ENCODE measurements at places on chromosomes 1 and 21.

DNA sequence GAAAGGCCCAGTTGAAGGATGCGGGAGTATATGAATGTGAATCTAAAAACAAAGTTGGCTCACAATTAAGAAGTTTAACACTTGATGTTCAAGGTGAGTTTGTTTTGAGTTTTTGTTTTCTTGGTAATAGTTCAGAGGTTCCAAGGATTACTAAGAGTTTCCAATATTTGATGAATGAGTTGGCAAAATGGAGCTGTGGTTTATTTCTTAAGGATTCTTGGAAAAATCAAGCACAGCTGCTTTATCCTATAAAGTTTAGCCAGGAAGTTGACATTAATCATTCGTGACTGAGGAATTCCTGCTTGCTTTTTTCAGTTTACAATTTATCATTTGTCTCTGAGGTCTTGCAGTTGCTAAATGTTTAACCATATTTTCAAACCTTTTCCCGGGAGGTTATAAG lies 15.1 kb downstream of the VCAM1 start:
- no peak for DNase-seq
- no peaks in the 10 kb centered on the region for H3K36me3 ChIP-seq
- H3K27ac ChIP-seq = no peak overlapping the region
- no peak overlapping the region for H3K4me3 ChIP-seq
- no peaks in the 10 kb centered on the region for H3K4me1 ChIP-seq
- H3K27me3 ChIP-seq = no peaks in the 10 kb centered on the region

GRCh38 chr1:183138301-183138700 lies 47.8 kb upstream of the LAMC2 start:
- peaks cover 29% of the 10 kb centered on the region for H3K36me3 ChIP-seq
- H3K27me3 ChIP-seq = no peaks in the 10 kb centered on the region
- no peak for DNase-seq
- no peaks in the 10 kb centered on the region for H3K4me1 ChIP-seq

DNA sequence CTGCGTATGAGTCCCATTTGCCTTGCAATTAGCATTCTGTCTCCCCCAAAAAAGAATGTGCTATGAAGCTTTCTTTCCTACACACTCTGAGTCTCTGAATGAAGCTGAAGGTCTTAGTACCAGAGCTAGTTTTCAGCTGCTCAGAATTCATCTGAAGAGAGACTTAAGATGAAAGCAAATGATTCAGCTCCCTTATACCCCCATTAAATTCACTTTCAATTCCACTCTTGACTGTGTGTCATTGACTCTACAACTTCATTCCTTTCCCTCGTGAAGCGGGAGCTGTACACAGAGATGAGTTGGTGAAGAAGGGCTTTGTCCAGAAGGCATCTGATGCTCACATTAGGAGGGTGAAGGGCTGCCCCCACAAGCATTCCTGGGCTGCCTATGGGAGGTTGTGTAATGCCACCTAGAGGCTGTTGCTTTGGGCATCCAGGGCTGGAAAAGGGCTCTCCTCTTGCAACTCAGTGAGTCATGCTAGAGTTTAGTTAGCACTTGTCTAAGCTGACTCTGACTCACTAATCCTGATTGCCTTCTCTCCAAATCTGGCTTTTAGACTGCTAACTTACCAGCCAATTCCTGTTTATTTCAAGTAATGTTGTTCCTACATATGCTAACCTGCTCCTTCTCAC lies 1.8 kb downstream of the SPRR1B start:
- no peak overlapping the region for H3K27ac ChIP-seq
- no peaks in the 10 kb centered on the region for H3K36me3 ChIP-seq
- DNase-seq = peak; percentile 56
- no peaks in the 10 kb centered on the region for H3K27me3 ChIP-seq
- H3K4me1 ChIP-seq = no peaks in the 10 kb centered on the region
- no peak overlapping the region for H3K4me3 ChIP-seq

- no peak for DNase-seq
- no peak overlapping the region for H3K4me3 ChIP-seq
- no peaks in the 10 kb centered on the region for H3K4me1 ChIP-seq
Measured at GRCh38 chr1:201826830-201827229, 2.1 kb upstream of the IPO9 start.

- H3K4me3 ChIP-seq = no peak overlapping the region
- no peaks in the 10 kb centered on the region for H3K4me1 ChIP-seq
Measured at GRCh38 chr1:94592571-94592920, 51.0 kb upstream of the F3 start.

DNA sequence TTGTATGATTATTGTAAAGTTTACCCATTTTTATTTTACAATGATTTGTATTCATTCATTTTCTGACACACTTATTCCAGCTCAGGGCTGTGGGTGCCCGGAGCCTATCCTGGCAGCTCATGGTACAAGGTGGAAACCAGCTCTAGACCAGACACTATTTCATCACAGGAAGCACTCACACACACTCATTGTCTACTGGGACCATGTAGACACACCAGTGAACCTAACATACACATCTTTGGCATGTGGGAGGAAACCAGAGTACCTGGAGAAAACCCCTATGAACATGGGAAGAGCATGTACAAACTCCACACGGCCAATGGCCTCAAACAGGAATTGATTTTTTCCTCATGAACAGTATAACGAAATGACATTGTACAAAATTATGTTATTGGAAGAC lies 2.4 kb downstream of the DTL start:
- H3K36me3 ChIP-seq = no peaks in the 10 kb centered on the region
- H3K4me3 ChIP-seq = peak overlapping the region; percentile 94
- H3K27me3 ChIP-seq = no peaks in the 10 kb centered on the region

- no peak for DNase-seq
- peaks cover 85% of the 10 kb centered on the region for H3K36me3 ChIP-seq
- H3K27me3 ChIP-seq = no peaks in the 10 kb centered on the region
- H3K27ac ChIP-seq = no peak overlapping the region
- H3K4me3 ChIP-seq = no peak overlapping the region
- no peaks in the 10 kb centered on the region for H3K4me1 ChIP-seq
Measured at GRCh38 chr1:154583773-154584172, 16.2 kb downstream of the CHRNB2 start.

- H3K27me3 ChIP-seq = peaks cover 30% of the 10 kb centered on the region
- no peak overlapping the region for H3K27ac ChIP-seq
- H3K4me3 ChIP-seq = peak overlapping the region; percentile 67
- peak; percentile 74 for DNase-seq
Measured at GRCh38 chr1:32894019-32894600, 7.1 kb downstream of the TMEM54 start.

- no peak for DNase-seq
- no peaks in the 10 kb centered on the region for H3K27me3 ChIP-seq
- H3K4me3 ChIP-seq = no peak overlapping the region
- H3K27ac ChIP-seq = no peak overlapping the region
Measured at GRCh38 chr1:26221094-26221493, 12.9 kb upstream of the CEP85 start.

- H3K4me3 ChIP-seq = no peak overlapping the region
- H3K4me1 ChIP-seq = no peaks in the 10 kb centered on the region
- H3K27ac ChIP-seq = no peak overlapping the region
- DNase-seq = no peak
- H3K36me3 ChIP-seq = no peaks in the 10 kb centered on the region
Measured at GRCh38 chr1:116360429-116361173, 12.4 kb upstream of the ATP1A1 start.

DNA sequence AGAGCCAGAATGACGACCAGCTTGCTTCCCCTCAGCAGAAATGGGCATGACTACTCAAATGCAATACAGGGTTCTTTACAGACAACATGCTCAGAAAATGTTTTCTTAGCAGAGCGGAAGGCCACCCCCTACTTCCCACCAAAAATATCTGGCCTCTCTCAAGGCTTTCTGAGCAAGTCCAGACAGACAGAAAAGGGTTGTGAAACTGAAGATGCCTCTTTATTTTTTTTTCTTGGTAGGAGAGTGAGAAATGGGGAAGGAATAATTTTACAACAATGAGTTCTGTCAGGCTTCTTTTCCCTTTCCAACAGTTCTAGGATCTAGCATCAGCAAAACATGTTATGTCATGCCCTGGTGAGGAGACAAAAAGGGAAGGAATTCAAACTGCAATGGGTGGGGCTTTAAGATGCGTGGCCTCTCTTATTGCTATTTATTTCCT lies 172.0 kb upstream of the CAMK1G start:
- H3K27ac ChIP-seq = no peak overlapping the region
- H3K4me1 ChIP-seq = peaks cover 11% of the 10 kb centered on the region
- no peaks in the 10 kb centered on the region for H3K27me3 ChIP-seq
- no peaks in the 10 kb centered on the region for H3K36me3 ChIP-seq
- DNase-seq = no peak
- H3K4me3 ChIP-seq = no peak overlapping the region

DNA sequence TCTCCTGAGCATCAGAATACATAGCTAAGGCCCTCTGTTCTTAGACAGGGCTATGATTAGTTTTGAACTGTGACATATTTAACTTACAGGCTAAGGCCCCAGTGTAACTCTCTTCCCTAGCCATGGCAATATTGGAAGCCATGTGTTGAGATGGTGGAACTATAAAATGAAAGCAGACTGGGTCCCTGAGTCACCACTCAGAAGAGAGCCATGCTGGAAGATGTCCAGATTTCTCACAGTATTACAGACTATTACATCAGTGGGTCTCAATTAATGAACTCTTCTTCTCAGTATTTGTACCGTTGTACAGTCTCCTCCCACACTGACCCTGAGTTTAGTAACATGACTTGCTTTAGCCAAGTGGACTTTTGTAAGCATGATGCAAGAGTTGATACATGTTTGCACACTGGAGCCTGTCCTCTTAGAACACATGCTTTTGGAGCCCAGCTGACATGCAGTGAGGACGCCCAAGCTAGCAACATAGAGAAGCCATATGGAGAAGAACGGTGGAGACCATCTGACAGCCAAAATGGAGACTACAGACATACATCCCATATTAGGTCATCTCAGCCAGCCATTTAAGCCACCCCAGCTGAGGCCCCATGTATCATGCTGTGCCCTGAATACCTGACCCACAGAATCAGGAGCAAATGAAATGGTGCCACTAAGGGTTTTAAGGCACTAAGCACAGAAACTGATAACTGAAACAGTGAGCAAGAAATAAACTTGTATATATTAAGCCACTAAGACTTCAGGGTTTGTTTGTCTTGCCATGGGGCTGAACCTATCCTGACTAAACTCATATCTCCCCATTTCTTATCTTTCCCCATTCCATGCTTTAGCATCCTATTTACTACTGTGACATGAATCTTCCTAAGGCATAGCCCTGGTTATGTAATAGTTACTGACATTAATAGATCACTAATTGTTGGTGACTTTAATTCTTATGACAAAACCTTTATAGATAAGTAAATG lies 24.4 kb downstream of the TBX15 start:
- DNase-seq = no peak
- no peaks in the 10 kb centered on the region for H3K36me3 ChIP-seq
- H3K4me1 ChIP-seq = peaks cover 5% of the 10 kb centered on the region
- H3K27me3 ChIP-seq = no peaks in the 10 kb centered on the region
- no peak overlapping the region for H3K4me3 ChIP-seq

DNA sequence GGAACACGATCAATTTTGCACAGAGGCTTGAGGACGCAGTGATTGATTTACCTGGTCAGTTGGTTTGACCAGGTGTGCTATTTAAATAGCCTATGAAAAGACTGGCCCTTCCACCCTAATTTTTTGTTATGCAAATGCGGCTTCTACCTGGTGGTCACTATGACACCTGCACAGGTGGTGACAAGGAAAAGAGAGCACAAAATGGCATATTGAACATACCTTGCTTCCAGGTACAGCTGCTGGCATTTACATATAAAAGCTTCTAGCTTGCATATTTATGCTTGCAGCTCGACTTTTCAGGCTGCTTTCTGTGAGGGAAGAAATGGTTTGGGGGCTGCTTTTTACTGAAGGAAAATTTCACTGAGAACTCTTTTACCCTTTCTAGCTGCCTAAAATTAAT lies 15.3 kb upstream of the FMO4 start:
- DNase-seq = no peak
- H3K4me3 ChIP-seq = no peak overlapping the region
- peaks cover 16% of the 10 kb centered on the region for H3K4me1 ChIP-seq
- peak overlapping the region; percentile 72 for H3K27ac ChIP-seq

- H3K27me3 ChIP-seq = no peaks in the 10 kb centered on the region
- no peaks in the 10 kb centered on the region for H3K36me3 ChIP-seq
- DNase-seq = peak; percentile 79
- no peak overlapping the region for H3K27ac ChIP-seq
Measured at GRCh38 chr1:3590951-3591865, 20.1 kb downstream of the MEGF6 start.

GRCh38 chr1:10283318-10283984 lies 73.1 kb downstream of the KIF1B start:
- H3K36me3 ChIP-seq = peaks cover 27% of the 10 kb centered on the region
- H3K27ac ChIP-seq = no peak overlapping the region
- DNase-seq = no peak
- no peaks in the 10 kb centered on the region for H3K4me1 ChIP-seq
- no peaks in the 10 kb centered on the region for H3K27me3 ChIP-seq

GRCh38 chr1:111406321-111406768 lies 21.2 kb downstream of the OVGP1 start:
- H3K27ac ChIP-seq = no peak overlapping the region
- no peaks in the 10 kb centered on the region for H3K27me3 ChIP-seq

DNA sequence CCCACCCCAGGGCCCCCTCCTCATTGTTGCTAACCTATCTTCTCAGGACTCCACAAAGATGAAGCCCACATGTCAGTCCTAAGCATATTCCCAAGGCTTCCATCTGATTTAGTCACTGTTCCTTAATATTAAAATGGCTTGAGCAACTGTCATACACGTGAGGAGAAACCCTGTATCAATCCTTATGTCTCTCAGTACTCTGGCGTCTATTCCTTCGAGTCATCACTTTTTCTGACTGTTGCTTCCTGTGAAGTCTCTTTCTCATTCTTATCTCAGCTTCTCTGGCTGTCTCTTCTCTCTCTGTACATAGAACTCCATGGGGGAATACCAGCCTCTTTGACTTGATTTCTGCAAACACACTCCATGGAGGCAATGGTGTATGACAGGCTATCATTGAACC lies 98.4 kb downstream of the C4BPA start:
- no peak overlapping the region for H3K27ac ChIP-seq
- no peaks in the 10 kb centered on the region for H3K4me1 ChIP-seq
- no peak for DNase-seq
- H3K36me3 ChIP-seq = no peaks in the 10 kb centered on the region

DNA sequence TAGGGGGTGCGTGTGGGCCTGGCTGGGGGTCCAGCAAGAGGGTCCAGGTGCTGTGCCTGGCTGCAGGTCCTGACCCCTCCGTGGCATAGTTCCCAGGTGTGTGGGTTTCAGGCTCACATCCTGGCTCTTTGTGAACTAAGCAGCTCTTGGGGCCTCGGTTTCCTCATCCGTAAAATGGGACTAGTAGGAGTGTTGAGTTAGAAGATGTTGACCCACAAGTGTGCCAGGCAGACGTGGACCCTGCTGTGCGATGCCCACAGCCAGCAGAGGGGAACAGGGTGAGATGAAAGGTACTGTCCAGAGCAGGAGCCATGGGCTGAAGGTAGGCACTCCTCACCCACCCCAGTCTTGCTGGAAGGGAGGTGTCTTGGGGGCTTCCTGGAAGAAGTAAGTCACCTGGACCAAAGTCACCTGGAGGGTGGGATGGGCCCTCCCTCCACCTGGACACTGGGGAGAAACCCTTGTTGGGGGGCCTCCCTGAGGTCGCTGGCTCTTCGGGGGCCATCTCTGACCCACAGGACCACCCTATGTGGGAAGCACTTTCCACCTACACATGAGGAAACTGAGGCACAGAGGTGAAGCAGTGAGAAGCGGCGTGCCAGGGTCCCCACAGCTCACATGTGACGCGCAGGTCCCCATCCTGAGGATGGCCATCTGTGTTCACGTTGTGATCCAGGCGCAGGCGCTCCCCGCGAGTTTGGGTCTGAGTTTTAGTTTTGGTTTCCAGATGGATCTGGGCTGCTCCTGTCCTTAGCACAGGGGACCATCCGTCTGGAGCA lies 1.4 kb downstream of the ARHGEF16 start:
- no peaks in the 10 kb centered on the region for H3K36me3 ChIP-seq
- peaks cover 14% of the 10 kb centered on the region for H3K4me1 ChIP-seq
- no peak for DNase-seq
- H3K27me3 ChIP-seq = peaks cover 3% of the 10 kb centered on the region

GRCh38 chr1:110114784-110115183 lies 2.5 kb downstream of the UBL4B start:
- H3K27me3 ChIP-seq = no peaks in the 10 kb centered on the region
- H3K36me3 ChIP-seq = no peaks in the 10 kb centered on the region
- H3K4me1 ChIP-seq = no peaks in the 10 kb centered on the region
- no peak overlapping the region for H3K4me3 ChIP-seq

All from H1 (cell line).